CD4-positive, alpha-beta memory T cell (primary cell): ENCODE measurements at places on chromosomes 7 and 10. TPM values are rescaled to one million over a fixed set of nuclear protein-coding genes. Genes with fewer than 3 reads are reported as not detected.

GRCh38 chr10:34454590-34455261 lies 360.4 kb downstream of the PARD3 start:
- no peaks in the 10 kb centered on the region for H3K36me3 ChIP-seq
- H3K27ac ChIP-seq, result no peak overlapping the region
- H3K27me3 ChIP-seq, result no peaks in the 10 kb centered on the region
- H3K4me3 ChIP-seq, result no peak overlapping the region
- no peak for DNase-seq

GRCh38 chr7:2688409-2689342 lies 674 bp downstream of the AMZ1 start:
- H3K27me3 ChIP-seq, result peaks cover 11% of the 10 kb centered on the region
- no peaks in the 10 kb centered on the region for H3K36me3 ChIP-seq
- H3K27ac ChIP-seq, result no peak overlapping the region
- H3K4me1 ChIP-seq, result peaks cover 6% of the 10 kb centered on the region
- no peak for DNase-seq
- H3K4me3 ChIP-seq, result no peak overlapping the region

- H3K27me3 ChIP-seq, result no peaks in the 10 kb centered on the region
- no peak overlapping the region for H3K4me3 ChIP-seq
- no peaks in the 10 kb centered on the region for H3K36me3 ChIP-seq
- DNase-seq, result no peak
- H3K4me1 ChIP-seq, result no peaks in the 10 kb centered on the region
These were observed 45.2 kb downstream of the INPP5A start for GRCh38 chr10:132582771-132583170.

DNA sequence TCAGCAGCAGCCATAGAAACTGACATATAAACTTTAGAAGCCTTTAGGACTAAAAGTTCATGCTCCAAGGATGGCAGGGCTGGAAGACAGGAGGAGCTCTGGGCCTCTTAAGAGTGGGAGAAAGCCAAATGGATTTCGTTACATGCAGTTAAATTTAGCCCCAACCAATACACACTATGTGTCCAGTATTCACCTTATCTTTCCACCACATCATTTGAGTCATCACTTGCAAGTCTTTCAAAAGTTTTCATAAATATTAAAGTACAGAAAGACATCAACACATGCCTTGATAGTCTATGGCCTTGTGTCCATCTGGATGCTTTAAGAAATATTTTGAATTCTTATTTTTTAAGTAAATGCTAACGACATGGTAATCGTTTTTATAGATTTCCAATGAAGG lies 392.4 kb upstream of the LRRN3 start:
- H3K4me3 ChIP-seq, result no peak overlapping the region
- H3K27ac ChIP-seq, result no peak overlapping the region
- H3K4me1 ChIP-seq, result no peaks in the 10 kb centered on the region
- H3K27me3 ChIP-seq, result no peaks in the 10 kb centered on the region
- H3K36me3 ChIP-seq, result no peaks in the 10 kb centered on the region

GRCh38 chr7:25847336-25848070 lies 304.5 kb upstream of the NFE2L3 start:
- no peaks in the 10 kb centered on the region for H3K36me3 ChIP-seq
- DNase-seq, result no peak
- no peak overlapping the region for H3K4me3 ChIP-seq
- H3K4me1 ChIP-seq, result peaks cover 10% of the 10 kb centered on the region
- no peak overlapping the region for H3K27ac ChIP-seq
- peaks cover 23% of the 10 kb centered on the region for H3K27me3 ChIP-seq

DNA sequence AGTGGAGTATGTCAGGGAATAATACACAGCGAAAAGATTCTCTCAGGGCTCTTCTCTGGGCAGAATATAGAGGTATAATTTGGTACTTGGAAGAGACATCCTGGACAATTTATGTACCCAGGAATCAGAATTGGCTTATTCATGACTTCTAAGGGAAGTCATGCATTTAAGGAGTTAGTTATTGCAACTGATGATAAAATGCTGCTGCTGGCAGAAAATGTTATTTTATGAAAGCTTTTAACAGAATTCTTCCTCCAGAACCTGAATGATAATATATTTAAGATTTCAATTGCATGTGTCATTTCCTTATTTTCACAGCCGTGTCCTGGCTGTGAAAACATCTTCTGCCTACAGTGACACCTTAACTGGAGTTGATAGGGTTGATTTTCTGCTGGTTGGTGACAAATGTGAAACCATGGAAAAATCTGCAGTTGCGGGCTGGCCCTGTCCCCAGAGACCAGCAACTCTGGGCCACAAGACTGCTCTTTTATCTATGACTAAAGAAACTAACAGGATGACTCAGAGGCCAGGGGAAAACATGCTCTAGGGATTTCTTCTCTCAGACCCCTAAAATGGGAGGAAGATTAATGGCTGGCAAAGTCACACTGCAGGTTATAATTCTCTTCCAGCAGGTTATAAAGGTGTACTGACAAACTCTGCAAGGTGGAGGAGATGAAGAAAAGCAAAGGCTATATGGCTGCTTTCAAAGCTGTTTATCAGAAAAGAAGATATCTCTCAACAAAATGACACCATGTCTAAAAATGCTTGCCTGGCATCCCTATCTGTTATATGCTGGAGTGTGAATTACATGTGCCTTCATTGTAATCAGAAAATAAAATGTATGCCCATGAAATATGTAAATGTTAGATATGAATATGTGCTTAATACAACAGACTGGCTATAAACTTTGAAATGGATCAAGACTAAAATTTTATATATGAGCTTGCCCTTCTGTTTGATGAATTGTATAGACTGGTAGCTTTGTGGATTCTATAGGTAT lies 12.1 kb upstream of the TRUB1 start:
- peaks cover 4% of the 10 kb centered on the region for H3K27me3 ChIP-seq
- no peaks in the 10 kb centered on the region for H3K36me3 ChIP-seq
- no peak overlapping the region for H3K4me3 ChIP-seq

GRCh38 chr7:55063061-55063460 lies 44.2 kb downstream of the EGFR start:
- peaks cover 6% of the 10 kb centered on the region for H3K27me3 ChIP-seq
- no peaks in the 10 kb centered on the region for H3K36me3 ChIP-seq
- no peak overlapping the region for H3K27ac ChIP-seq
- no peak overlapping the region for H3K4me3 ChIP-seq
- DNase-seq, result no peak

DNA sequence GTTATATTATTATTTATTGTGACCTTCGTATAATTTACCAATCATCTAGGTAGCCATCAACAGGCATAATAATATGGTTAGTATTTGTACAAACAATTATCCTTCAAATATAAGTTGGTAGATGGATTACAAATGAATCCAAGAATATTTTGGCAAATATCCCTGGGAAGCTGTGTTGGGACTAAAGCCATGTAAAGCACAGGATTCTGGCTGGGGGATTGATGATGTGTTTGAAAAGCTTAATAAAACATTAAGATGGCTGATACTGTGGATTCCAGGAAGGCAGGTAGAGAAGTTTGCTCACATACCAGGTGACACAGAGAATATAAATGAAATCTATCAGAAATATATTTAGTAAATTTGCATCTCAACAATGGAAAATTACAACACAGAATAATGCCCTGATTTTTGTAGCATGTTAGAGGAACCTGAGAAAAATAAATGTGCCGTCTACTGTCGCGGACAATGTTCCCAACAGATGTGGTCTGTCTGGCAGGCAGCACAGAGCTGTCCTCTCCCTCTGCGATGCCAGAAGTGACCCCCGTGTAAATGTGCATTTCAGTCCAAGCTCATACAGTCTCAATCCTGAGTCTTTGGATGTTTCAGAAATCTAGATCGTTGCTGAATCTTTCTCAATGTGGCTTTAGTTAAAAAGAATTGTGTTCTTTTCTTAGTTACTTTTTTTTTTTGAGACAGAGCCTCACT lies 125.0 kb downstream of the TEX36 start:
- H3K4me1 ChIP-seq, result no peaks in the 10 kb centered on the region
- no peaks in the 10 kb centered on the region for H3K27me3 ChIP-seq
- no peak for DNase-seq
- H3K27ac ChIP-seq, result no peak overlapping the region

DNA sequence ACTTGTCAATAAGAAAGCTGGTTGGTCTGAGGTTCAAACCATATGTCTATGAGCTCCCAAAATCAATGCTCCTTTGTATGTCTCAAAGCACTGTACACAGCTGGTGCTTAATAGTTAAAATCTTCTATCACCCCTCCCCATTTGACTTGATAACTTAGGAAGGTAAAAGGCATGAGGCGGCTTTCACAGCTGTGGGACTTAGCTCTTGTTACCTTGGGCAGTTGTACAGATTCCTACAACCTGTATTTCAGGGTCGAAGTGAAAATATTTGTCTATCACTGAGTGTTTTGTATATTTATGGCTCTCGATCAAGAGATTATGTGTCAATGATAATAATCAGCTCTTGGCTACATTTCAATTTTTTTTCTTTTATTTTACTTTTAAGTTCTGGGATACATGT lies 992 bp upstream of the KIFBP start:
- no peak overlapping the region for H3K27ac ChIP-seq
- H3K4me3 ChIP-seq, result peak overlapping the region; percentile 99
- no peaks in the 10 kb centered on the region for H3K27me3 ChIP-seq
- peaks cover 40% of the 10 kb centered on the region for H3K4me1 ChIP-seq

GRCh38 chr7:8785081-8785480 lies 351.7 kb downstream of the NXPH1 start:
- DNase-seq, result no peak
- H3K36me3 ChIP-seq, result no peaks in the 10 kb centered on the region
- H3K4me3 ChIP-seq, result no peak overlapping the region
- H3K27ac ChIP-seq, result no peak overlapping the region

DNA sequence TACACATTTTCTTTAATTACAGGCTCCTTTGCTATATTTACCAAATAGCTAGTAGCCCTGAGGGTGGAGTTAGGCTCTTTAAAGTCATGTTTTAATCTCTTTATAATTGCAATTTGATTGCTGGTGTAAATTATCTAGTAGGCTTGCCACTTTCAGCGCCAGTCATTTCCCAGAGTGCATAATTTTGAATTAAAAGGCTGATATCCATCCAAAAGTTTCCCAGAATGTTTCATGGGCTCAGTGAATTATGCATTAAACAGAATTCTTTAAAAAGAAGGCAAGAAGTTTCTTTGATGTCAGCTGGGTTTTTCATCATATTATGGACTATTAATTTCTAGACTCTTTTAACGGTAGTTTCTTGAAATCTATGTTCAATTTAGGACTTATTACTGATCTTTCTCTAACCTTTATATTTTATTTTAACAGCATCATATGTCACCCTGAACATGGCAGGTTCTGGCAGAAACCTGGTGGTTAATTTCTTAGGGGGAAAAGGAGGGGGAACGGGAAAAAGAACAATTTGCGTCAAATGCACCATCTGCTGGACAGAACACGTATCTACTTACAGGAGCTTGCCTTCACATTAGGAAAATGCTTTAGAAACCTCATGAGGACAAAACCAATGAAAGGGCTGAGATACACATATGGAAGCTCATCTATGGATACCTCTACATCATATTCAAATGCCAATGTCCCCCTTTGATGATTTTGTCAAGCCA lies 171.1 kb downstream of the GRM3 start:
- H3K27ac ChIP-seq, result no peak overlapping the region
- H3K36me3 ChIP-seq, result no peaks in the 10 kb centered on the region
- DNase-seq, result no peak
- H3K4me1 ChIP-seq, result no peaks in the 10 kb centered on the region
- no peak overlapping the region for H3K4me3 ChIP-seq

DNA sequence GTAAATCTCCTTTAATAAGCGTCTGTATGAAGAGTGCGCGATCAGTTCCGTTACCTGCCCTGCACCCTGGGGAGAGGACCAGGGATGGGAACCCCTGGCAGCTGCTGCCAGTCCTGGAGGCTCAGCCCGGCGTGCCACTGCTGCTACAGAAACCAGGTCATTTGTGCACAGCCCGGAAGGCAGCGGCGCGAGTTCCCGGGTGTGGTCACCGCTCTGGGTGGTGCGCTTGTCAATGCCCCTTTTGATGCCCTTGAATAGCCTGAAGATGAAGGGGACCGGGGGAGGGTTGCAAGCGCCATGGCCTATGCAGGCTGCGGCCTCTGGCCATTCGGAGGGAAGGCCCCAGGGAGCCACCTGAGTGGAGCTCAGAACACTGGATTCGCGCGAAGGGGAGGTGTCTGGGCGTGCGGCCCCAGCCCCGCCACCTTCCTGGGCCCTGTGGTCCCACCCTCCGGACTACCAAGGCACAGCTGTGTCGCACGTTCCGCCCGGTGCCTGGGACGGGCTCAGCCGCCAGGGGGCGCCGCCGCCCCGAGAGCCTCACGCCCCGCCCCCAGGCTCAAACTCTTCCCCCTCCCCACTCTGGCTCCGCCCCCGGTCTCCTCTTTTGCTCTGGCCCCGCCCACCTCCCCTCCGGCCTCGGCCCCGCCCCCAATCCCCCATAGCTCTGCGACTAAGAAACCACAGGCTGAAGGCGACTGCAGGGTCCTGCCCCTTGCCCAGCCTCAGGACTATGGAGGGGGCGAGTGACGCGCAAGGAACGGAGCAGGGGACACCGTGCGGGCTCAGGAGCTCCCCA lies 16.5 kb downstream of the AP5Z1 start:
- H3K4me3 ChIP-seq, result no peak overlapping the region
- H3K27me3 ChIP-seq, result no peaks in the 10 kb centered on the region
- peaks cover 24% of the 10 kb centered on the region for H3K36me3 ChIP-seq
- no peak overlapping the region for H3K27ac ChIP-seq

DNA sequence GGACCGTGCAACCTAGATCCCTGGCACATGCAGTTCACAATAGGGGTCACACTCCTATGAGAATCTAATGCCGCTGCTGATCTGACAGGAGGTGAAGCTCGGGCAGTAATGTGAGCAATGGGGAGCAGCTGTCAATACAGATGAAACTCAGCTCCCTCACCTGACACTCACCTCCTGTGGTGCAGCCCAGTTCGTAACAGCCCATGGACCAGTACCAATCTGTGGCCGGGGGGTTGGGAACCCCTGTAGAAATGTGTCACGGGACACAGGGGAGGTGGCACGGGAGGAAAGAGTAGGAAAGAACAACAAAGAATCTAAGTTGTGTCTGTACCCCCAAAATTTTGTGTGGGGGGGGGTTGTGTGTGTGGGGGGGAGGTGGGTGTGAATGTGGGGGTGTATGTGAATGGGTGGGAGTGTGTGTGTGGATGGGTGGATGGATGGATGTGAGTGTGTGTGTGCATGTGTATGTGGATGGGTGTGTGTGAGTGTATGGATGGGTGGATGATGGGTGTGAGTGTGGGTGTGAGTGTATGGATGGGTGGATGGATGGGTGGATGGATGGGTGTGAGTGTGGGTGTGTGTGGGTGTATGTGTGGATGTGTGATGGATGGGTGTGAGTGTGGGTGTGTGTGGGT lies 33.1 kb downstream of the SFMBT2 start:
- no peak overlapping the region for H3K27ac ChIP-seq
- no peaks in the 10 kb centered on the region for H3K4me1 ChIP-seq
- H3K4me3 ChIP-seq, result no peak overlapping the region
- H3K36me3 ChIP-seq, result peaks cover 18% of the 10 kb centered on the region
- H3K27me3 ChIP-seq, result no peaks in the 10 kb centered on the region

The MYO3A gene
- total RNA-seq, result not detected

The MYH16 gene
- not detected for total RNA-seq

The CEP55 gene
- 0.17 TPM for total RNA-seq

The SND1 gene
- 223 TPM for total RNA-seq

The CH25H gene
- not detected for total RNA-seq

The GIMAP8 gene
- total RNA-seq, result 59.0 TPM

The NANOS1 gene
- total RNA-seq, result 0.49 TPM
